ENCODE measurements at places on chromosomes 4 and X.

GRCh38 chr4:183342541-183343533, 20.6 kb upstream of the CLDN24 start:
- DNase-seq, result no peak

DNA sequence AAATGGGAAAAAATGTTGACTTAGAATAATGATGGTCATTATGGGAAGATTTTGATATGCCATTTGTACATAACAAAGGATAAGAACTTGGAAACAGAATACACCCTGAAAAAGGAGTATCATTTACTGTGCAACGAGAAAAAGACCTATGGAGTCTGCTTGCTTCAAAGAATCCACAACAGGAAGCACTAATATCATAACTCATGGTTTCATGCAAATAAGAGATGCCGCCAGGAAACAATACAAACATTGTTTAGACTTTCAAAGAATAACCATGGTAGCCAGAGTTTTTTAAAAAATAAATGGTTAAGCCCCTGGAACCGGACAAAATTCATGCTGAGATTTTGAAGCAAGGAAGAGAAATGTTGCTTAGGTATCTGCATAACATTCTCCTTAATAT, 139.9 kb upstream of the ETNPPL start:
- no peak for DNase-seq

DNA sequence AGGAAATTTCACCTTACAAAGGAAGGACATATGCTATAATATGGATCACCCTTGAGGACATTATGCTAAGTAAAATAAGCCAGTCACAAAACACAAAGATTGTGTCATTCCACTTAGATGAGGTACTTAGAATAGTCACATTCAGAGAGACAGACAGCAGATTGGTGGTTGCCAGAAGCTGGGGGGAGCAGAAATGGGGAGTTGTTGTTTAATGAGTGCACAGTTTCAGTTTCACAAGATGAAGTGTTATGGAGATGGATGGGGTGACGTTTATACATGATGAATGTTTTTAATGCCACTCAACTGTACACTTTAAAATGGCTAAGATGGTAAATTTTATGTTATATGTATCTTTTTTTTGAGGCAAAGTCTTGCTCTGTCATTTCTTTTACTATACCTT, 14.8 kb upstream of the SPON2 start:
- DNase-seq, result no peak

GRCh38 chrX:123049071-123049625, 134.9 kb upstream of the GRIA3 start:
- no peak for DNase-seq

- no peak for DNase-seq
Observed at GRCh38 chr4:78171482-78171881, 114.4 kb downstream of the FRAS1 start.

GRCh38 chr4:158018221-158018830, 154.5 kb downstream of the GASK1B start:
- no peak for DNase-seq

DNA sequence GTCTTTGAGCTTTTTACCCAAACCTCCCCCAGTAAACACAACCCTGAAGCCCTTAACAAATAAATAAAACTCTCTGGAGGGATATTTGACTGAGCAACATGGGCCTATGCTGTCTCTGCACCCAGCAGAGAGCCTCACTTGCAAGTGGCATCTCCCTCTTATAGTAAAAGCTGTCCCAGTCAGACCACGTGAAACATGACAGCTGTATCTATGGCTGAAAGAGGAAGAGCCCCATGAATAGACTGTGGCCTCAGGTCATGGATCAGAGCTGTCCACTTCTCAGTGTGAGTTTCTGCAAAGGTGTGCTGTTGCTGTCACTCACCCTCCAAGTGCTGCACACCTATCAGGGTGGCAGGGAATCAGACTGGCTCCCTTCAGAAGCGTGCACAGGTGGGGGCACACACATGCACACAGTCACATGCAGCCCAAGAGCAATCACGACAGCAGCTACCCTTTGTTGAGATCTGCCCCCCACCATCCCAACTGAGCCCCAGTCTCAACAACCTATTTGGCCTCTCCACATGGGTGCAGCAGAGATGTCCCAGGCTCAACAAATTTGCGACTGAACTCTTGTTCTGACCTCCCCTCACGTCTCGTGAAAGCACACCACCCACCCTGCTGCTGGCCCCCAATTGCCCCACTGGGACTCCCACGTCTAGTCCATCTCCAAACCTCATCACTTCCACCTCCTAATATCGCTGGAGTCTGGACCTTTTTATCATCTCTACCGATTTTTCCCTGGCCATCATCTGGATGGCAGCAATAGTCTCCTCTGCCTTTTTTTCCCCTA, 45.6 kb downstream of the NAT8L start:
- DNase-seq, result no peak

- no peak for DNase-seq
Observed at GRCh38 chr4:110793381-110793801, 170.5 kb upstream of the PITX2 start.

- DNase-seq, result no peak
Observed at GRCh38 chr4:152682143-152682941, 2.5 kb upstream of the TMEM154 start.

DNA sequence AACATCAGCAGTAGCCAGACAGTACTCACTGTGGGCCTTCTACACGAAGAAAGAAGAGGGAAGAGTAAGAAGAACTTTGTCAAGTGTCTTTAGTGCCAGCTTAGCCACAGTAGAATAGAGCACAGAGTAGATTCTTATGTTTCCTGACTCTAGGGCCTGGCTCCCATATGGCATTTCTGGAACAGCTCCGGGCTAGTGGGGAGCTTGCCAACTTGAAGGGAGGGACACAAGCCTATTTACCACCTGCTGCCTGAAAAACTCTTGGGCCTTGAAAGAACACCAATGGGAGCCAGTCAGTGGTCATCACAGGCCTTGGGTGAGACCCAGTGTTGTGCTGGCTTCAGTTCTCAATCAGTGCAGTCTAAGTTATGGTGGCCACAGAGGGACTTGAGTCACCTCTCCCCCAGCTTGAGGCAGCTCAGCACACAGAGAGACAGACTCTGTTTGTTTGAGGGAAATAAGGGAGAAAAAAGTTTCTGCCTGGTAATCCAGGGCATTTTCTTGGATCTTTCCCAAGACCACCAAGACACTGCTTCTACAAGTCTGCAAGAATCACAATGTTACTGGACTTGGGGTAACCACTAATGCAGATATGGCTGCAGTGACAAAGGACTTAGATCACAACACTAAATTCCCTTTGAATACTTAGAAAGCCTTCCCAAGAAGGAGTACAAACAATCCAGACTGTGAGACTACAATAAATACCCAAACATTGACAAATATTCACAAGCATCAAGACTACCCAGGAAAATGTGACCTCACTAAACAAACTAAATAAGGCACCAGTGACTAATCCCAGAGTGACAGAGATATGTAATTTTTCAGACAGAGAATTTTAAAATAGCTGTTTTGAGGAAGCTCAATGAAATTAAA, 261.0 kb upstream of the NDST3 start:
- DNase-seq, result no peak

GRCh38 chr4:173119818-173120217, 48.8 kb upstream of the GALNT7 start:
- DNase-seq, result no peak
